Fibroblast of skin of left quadriceps (primary cell): ENCODE measurements at places on chromosomes 1 and 21.
A peak's percentile ranks its signal among the peaks of the same experiment; 100 is the strongest.

GRCh38 chr1:172939475-172939874, 111.3 kb downstream of the TNFSF18 start:
- DNase-seq: no peak

DNA sequence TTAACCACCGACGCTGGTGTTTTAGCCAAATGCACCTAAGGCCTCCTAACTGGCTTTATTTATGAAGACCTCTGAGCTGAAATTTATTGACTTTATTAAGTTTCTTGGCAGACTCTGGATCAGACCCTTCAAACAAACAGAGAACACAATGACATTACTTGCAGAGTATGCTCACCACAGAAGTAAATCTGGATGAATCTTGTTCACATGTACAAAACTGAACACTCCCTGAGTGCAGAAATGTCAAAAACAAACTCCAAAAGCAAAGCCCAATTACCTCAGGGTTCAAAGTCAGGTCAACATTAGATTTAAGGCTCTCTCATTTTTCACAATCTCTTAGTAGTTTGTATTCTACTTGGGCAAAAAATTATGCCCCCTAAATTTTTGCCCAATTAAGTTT, 218.6 kb downstream of the SLC45A1 start:
- no peak for DNase-seq

- no peak for DNase-seq
Observed at GRCh38 chr1:52305417-52306226, 60.4 kb downstream of the CC2D1B start.

DNA sequence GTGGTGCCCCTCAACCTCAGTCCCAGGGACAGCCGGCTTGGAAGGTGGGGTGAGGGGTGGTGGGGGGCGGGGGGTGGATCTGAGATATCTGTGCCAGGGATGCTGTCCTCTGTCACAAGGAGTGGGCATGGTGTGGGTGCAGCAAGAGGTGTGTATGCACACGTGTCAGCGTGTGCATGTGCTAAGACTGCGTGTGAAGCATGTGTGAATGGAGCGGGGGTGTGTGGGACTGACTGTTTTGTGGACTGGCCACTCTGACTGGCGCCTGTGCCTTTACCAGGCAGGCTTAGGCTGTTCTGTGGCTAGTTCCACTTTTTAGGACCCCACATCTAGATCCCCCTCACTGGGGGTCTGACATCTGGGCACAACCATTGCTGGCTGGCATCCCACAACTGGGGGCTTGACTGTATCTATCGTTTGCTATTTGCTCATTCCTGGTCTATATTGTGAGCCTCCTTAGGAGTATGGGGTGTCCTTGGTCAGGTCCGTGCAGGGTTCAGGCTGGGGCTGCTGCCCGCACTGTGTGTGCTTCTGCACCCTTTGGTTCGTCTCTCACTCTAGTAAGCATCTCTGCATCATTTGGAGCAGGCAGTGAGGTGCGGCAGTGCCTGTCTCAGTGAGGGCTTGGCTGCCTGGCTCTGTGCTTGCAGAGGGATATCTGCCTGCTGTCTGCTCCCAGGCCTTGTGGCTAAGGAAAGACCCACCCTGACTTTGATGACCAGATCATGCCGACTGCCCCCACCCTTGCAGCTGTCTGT, 1.9 kb downstream of the AMPD2 start:
- no peak for DNase-seq

DNA sequence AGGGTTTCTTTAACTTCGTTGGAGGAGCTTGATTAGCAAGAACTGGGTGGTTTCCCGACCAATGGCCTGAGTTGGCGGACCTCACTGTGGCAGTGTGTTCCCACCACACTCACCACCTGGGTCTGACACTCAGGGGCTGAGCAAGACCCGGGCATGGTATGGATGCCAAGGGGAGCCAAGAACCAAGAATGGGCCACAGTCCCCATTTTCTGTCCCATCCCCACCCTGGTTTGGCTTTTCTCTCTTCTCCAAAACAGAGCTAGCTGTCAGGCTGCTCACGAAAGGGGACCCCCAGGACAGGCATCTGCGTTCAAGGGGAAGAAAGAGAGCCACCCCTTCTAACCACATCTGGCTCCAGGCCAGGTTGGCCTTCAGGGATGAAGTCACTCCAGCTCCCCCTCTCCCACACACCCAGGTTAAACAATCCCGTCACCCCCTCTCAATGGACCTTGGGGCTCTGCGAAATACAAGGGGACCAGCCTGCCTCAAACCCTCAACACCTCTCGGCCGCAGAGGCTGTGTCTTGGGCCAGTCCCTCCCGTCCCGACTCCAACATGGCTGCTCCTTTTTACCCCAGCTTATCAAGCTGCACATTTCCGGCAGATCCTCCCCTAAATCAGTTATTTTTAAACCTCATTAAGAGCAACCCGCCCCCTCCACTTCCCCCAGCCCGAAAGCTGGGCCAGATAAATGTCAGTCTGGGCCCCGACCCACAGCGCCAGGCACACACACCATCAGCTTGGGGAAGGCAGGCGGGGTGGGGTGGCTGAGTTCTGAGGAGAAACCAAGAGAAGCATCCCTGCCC, 3.4 kb downstream of the TAGLN2 start:
- DNase-seq: no peak

GRCh38 chr1:78061825-78062523, 16.2 kb downstream of the GIPC2 start:
- DNase-seq: peak; percentile 55

GRCh38 chr1:22831729-22832413, 121.2 kb downstream of the EPHB2 start:
- DNase-seq: peak; percentile 23
